ENCODE measurements at places on chromosomes 5 and 9.
A peak's percentile ranks its signal among the peaks of the same experiment; 100 is the strongest.

GRCh38 chr9:36882594-36882993, 151.5 kb downstream of the PAX5 start:
- DNase-seq = no peak

GRCh38 chr5:118519466-118519865, 468.9 kb downstream of the DTWD2 start:
- no peak for DNase-seq

- peak; percentile 16 for DNase-seq
Observed at GRCh38 chr5:168270476-168270875, 21.0 kb upstream of the WWC1 start.

DNA sequence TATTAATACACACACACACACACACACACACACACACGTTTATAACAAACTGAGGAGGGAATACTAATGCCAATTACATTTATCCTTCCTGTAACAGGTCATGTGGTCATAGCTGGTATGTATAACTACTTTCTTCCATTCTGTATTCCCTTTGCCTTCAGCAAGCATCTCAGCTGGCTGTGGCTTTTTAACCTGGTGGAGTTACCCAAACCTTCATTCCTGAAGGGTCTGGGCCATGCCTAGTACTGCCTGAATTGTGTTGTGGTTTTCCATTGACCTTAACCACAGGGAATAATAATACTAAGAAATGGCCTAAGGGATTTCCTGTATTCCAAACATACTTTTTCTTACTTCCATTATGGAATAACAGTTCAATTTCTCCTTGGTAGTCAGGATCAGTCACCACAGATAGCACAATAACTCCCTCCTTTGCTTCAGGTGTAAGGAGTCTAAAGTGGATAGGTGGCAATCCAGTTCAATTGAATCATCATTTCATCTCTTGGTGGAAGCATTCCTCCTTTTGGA, 222.2 kb upstream of the MEF2C start:
- DNase-seq = no peak

DNA sequence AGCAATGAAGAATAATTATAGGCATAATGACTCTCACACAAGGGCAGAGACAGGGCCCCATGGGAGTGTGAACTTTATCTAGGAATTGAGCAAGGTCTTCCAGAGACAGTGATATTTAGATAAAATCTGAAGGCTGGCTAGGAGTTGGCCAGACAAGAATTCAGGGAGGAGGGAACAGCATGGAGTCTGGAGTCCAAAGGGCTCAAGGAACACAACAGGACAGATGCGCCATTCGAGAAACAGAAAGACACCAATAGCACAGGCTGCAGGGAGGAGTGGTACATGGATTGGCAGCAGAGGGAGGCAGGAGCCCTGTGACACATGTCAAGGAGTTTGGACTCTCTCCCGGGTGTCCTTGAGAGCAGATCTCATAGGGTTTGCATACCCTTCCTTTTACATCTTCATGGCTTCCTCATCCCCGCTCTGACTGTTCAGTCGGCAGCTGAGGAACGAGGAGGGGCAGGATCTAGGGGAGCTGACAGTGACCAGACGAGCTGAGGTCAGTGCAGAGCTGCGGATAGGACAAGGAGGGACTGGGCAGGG, 64.0 kb upstream of the XPA start:
- no peak for DNase-seq

- no peak for DNase-seq
Observed at GRCh38 chr9:91813176-91813795, 136.7 kb downstream of the ROR2 start.

GRCh38 chr9:120698766-120699165, 15.5 kb downstream of the MEGF9 start:
- no peak for DNase-seq

- no peak for DNase-seq
Observed at GRCh38 chr5:113378514-113378913, 56.3 kb downstream of the TSSK1B start.

- no peak for DNase-seq
Observed at GRCh38 chr5:851553-851952, 767 bp upstream of the ZDHHC11 start.

DNA sequence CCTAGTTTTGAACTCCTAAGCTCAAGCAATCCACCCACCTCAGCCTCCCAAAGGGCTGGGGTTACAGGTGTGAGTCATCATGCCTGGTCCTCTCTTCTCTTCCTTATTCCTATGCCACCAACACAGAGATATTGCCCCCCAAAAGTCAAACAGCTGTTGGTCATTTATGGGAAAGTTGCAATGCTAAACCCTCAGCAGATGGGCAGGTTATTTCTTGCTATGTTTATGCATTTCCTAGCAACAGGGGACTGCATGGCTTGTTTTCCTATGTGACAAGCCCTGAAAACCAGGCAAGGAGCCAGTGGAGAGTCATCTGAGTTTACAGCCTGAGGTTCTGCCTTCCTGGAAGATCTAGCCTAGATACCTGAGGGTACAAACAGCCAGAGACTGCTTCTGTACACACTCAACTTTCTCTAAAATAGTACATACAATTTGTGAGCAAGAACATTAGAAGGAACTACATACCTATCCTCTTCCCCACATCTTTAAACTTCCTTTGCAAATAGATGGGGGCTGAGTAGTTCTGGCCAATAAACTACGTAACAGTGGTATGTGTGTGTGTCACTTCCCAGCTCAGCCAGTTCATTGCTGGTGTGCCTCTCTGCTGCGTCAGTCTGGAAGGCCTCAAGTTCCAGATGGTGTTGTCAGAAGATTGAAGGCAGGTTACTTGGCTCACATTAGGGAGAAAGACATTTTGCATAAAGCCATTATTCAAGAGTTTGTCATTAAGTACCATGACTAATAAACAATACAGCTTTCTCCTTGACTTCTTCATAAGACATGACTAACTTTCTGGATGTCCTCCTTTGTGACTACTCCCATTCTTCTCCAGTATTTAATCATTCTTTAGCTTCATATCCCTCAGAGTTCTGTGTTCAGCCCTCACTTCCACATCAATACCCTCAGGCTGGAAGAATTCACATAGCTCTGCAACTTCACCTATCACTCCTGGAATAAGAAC, 65.3 kb downstream of the CSNK1A1 start:
- DNase-seq = peak; percentile 100

DNA sequence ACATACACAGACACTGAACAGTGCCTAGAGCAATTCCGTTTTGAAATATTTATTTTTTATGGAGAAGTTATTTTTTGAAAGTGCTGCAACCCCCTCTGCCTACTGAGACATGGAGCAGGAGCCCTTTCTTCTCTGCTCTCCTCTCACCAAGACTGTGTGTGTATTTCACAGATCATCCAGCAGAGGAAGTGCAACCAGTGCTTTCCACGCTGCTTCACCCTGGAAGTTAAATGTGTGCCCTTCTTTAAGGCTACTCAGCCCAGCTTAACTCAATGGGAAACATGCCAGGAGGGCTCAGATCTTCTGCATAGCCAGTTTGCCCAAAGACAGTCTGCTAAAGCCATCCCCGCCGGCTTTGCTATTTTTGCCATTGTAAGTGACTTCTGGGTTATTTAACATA, 606.3 kb downstream of the TLE1 start:
- DNase-seq = peak; percentile 46

DNA sequence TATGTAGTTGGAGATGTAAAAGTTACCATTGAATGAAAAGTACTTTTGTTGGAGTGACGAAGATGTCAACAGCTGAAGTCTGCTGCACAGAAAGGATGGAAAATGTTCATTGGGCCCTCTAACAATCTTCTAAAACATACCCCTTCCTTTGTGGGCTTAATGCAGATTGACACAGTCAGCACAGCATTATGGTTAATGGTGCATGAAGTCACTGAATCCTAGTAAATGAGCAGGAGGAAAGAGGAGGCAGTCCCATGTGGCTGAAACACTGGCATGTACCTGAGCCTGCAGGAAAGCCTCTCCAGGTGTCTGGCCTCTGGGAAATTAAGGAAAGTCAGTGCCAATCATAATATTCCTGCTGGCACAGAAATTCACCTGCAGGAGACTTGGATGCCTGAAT, 153.8 kb downstream of the ARL15 start:
- no peak for DNase-seq

GRCh38 chr9:1718836-1719235, 296.3 kb upstream of the SMARCA2 start:
- no peak for DNase-seq

DNA sequence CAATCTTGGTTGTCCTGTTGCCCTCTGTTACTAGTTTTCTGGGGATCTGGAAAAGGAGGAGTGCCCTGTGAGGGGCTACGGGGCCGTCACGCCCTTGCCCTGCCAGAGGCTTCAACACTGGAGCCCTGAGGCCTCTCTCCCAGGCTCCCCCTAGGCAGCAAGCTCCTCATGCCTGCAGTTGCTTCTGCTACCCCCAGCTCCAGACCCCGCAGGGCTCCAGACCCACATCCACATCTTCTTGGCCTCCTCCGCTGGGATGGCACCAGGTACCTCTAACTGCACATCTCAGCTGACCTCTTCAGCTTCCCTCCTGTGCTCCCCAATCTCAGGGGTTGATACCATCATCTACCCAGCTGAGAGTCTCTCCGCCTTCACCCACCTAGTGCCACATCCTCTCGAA, 116.0 kb downstream of the ZNF354C start:
- no peak for DNase-seq

DNA sequence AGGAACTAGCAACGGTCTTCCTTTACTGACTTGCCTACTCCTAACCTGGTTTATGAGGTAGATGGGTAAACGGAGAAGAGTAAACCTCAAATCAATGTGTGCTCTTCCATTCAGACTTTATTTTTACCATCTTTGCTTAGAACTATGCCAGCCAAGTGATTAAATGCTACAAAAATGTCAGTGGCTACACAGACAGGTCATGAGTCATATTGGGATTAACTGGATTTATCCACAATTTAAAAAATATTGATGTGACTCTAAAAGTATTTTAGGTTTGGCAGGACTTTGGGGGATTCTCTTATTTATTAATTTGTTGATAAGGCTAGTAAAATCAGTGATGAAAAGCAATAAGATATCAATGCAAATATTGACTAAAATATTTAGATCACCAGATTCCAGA, 275.0 kb downstream of the PLK2 start:
- DNase-seq = no peak

- DNase-seq = no peak
Observed at GRCh38 chr5:118440496-118440895, 547.9 kb downstream of the DTWD2 start.

DNA sequence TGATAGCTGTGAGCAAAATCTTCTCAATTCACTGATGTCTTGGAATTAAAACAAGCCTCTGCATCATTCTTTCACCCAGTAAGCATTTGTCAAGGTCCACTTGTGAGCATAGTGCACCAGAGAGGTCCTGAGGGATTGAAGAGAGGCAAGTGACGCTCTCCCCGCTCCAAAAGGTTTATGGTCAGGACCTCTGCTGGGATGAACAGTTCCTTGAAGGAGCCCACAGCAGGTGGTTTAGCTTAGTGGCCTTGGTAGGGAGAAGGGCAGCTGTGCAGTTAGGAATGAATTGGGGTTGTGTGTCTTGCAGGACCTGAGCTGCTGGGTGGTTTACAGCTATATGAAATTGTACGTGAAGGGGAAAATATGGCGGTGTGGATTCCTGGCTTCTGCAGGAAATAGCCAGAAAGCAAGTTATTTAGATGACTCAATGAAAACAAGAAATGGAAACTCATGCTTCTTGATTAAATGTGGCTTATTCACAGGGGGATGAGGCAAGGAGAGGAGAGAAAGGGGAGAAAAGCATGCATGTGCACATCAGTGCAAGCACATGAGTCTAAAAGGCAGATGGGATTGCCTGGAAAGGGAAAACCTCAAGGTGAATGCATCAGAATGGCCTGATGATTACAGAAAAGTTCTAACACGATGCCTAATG, 42.0 kb downstream of the SUB1 start:
- DNase-seq = no peak

DNA sequence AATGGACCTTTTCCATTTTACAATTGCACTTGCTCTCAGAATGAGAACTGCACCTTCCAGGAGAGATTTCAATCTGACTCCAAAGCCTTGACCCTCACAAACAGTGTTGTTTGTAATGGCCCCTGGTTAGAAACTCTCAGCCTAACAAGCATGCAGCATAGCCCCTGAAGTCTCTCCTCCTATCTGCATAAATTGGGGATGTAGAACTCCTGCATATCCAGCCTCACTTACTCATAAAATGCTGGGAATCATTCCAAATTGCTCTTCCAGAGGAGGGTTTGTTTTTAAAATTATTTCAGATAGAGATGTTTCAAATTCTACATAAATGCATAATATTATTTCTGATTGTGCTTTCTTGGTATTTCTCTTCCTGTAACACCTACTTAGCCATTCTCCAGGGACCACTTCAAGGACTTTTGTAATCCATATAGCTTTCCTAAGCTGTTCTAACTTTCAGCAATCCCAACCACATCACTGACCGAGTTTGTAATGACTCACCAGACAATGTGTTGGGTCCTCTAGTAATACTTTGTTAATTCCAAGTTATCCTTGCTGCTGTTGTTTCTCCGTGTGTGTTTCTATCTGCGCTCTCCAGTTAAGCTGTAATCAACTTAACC, 143.8 kb upstream of the CCDC152 start:
- peak; percentile 91 for DNase-seq

GRCh38 chr5:34656700-34657273, 659 bp downstream of the RAI14 start:
- DNase-seq = no peak

GRCh38 chr9:86867804-86868313, 79.4 kb downstream of the GAS1 start:
- no peak for DNase-seq

DNA sequence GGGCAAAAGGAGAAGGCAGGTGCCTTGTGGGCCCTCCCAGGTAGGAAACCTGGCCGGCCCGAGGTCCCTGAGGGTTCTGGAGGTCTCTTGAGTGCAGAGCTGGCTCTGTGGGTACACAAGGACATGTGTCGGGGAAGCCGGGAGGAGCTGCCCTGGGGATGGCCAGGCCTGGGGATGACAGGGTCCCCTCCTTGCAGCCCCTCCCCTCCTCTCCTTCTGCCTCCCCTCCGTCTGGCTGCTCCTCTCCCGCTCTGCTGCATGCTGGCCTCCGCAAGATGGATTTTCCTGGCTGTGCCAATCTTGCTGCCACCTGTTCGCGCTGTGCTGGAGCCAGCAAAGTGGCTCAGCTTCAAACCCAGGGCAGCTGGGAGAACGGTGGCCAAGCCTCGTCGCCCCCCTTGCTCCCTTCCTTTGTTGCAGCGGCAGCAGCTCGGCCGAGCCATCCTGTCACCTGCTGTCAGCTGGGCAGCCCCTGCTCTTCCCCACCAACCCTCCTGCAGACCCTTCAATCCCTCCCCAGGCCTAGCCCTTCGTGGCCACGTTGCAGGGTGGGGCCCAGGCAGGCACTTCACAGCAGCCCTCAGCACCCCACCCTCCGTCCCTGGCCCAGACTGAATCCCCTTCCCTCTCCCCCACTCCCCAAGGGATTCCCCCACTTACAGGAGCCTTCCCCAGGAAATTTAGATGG, 17.6 kb upstream of the UNC5A start:
- no peak for DNase-seq

DNA sequence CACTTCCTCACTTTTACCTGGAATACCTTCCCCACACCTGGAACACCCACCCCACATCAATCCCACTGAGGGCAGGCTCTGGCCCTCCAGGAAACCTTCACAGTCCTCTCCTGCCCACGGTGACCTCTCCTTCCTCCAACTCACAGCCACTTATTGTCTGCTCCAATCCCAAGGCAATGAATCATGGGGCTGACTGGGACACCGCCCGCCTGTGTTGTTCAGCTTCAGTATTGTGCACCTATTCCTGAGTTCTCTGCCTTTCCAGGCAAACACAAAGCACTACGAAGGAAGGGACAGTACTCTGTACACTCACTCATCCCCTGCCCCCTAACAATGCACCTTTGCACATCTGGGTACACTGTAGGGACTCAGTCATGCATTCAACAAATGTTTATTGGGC, 7.3 kb downstream of the PCDH1 start:
- no peak for DNase-seq

- no peak for DNase-seq
Observed at GRCh38 chr5:14281746-14282181, 138.6 kb downstream of the TRIO start.

GRCh38 chr5:122390154-122390553, 78.1 kb downstream of the SNCAIP start:
- no peak for DNase-seq
